Putamen (tissue), 1 donor: ENCODE measurements at places on chromosomes 6 and 20.

GRCh38 chr20:9993137-9993536 lies 41.6 kb upstream of the ANKEF1 start:
- no peak for DNase-seq

GRCh38 chr20:13432126-13432525 lies 206.6 kb downstream of the TASP1 start:
- DNase-seq, result no peak

GRCh38 chr20:31751126-31751525 lies 12.0 kb downstream of the TPX2 start:
- DNase-seq, result no peak

DNA sequence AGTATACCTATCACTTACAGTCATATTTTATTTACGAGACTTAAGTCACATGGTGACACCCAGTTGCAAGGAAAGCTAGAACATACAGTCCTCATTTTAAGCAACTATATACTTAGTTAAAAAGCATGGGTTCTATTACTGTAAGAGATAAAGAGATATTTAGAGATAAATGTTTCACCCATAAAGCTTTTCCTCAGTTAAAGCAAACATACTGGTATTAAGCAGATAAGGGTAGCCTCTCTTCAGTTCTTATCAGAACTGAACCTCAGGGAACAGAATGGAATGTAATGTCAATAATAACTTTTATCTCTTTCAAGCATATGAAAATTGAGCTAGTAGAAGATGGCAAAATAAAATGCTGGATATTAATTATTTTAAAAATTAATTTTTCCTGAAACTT lies 9.9 kb upstream of the ASCC3 start:
- no peak for DNase-seq

- no peak for DNase-seq
These were observed 217.3 kb downstream of the ARID1B start for GRCh38 chr6:156994215-156995076.

- DNase-seq, result peak; percentile 70
These were observed 29.4 kb downstream of the LRP11 start for GRCh38 chr6:149834513-149835481.

GRCh38 chr20:35187584-35188190 lies 15.8 kb downstream of the PROCR start:
- DNase-seq, result no peak

DNA sequence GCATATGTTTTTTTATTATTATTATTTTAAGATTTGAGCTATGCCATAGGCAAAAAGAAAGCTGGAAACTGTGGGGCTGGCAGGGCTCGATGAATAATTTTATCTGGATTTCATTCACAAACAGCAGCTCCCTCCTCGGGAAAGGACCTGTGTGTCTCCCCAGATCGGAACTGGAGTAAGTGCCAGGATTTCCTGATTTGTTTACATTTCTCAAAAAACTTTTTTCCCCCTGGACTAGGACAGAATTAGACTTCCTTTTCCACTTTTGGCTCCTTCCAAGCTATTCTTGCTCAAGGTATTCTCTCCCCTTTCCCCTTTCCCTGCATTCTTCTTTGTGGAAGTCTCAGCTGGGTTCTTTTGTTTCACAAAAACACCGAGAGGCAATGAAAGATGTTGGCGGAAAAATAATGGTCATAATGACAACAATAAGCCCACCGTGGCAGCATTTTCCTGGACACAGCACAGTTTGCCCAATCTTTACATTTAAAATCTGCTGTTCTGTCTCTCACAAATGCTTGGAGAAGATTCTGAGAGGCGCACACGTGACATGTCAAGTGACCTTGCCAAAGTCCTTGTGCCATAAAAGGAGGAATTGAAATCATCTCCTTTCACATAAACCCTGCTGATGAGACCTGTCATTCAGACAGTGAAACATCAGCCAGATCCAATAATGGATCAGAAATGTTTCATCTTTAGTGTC lies 85.8 kb upstream of the PREP start:
- DNase-seq, result no peak

- DNase-seq, result peak; percentile 47
These were observed 10.4 kb upstream of the RNF182 start for GRCh38 chr6:13914351-13914750.

DNA sequence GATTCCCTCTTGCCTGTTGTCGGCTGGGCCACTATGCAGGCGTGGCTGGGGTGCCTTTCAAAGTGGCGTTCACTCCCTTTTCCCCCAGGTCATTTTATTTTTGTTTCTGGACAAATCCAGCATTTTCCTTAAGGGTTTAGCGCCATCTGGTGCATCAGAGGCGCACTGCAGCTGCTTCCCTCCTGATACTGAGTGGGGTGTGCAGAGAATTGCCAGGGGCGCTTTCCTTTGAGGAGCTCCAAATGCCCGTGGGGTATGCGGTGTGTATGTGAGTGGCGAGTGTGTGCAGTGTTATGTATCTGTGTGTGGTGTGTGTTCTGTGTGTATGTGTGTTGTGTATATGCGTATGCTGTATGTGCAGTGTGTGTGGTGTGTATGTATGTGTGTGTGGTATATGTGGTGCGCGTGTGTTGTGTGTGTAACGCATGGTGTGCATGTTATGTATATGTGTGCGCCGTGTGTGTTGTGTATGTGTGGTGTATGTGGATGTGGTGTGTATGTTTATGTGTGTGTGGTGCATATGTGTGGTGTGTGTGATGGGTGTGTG lies 100.1 kb upstream of the AGPAT4 start:
- DNase-seq, result peak; percentile 70

GRCh38 chr6:52125139-52125538 lies 37.7 kb upstream of the PKHD1 start:
- no peak for DNase-seq

DNA sequence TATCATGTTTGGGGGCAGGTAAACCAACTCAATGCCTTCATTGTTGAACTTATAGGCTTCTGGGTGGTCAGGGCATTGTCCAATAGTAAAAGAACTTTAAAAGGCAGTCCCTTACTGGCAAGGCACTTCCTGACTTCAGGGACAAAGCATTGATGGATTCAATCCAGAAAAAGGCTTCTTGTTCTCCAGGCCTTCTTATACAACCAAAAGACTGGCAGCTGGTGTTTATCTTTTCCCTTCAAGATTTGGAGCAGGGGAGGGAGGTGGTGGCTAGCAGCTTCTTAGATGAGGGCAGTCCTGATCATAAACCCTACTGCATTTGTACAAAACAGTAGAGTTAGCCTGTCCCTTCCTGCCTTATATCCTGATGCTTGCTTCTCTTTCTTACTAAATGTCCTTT lies 57.5 kb downstream of the NCOA3 start:
- no peak for DNase-seq

- DNase-seq, result no peak
These were observed 157.9 kb downstream of the RPS12 start for GRCh38 chr6:132972254-132972653.

DNA sequence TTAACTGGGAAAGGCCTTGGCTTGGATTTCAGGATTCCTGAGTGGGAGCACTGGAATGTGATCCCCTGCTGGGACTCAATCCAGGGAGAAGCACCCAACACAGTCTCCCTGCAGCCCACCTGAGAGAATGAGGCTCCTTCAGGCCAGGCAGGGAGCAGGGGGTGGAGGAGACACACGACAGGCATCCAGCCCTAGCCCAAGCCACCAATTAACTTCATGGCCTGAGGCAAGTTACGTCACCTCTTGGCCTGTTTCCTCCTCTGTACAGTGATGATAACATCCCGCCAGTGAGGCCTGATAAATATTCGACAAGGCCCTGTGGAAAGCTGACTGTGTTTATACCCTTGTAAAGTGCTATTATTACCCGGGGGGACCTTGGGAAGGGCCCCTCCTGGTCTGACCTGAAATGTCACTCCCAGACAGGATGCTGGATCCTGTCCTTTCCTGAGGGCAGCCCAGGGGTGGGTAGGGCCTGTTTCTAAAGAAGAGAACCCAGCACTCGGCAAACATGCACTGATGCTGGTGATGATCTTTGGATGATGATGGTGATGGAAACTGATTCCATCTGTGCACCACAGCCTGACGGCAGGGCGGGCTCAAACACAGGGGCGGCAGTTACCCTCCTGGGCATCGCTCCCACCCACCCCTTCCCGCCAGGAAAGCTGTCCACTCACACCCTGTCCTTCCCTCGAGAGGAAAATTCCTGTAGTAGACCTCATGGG lies 12.4 kb downstream of the FRS3 start:
- no peak for DNase-seq

DNA sequence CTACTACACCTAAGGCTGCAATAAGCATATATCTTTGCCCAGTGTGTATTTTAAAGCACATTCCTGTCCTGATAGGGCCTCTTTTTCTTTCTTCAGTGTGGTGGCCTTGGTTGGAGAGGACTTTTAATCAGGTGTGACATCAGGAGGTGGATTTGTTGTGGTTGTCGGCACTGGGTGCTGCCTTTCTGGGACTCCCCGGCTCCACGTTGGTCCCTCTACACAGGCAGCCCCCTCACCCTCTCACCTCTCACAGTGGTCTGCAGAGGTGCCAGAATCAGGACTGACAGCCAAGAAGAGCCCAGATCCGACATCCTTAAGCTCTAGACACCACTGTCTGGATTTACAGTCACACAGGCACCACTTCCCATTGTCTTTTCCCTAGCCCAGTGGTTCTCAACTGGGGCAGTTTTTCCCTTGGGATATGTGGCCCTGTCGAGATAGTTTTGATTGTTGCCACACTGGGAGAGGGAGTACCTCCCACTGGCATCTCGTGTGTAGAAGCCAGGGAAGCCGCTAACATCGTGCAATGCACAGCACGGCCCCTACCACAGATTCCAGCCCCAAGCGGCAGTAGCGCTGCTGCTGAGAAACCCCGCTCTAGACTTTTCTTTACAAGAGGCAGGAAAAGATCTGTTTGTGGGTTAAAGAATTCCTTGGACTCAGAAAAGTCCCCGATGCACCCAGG lies 314.1 kb downstream of the QKI start:
- DNase-seq, result no peak
